ENCODE measurements at places on chromosomes 12 and 14.

GRCh38 chr12:1034243-1034642 lies 43.2 kb downstream of the ERC1 start:
- DNase-seq, result no peak

DNA sequence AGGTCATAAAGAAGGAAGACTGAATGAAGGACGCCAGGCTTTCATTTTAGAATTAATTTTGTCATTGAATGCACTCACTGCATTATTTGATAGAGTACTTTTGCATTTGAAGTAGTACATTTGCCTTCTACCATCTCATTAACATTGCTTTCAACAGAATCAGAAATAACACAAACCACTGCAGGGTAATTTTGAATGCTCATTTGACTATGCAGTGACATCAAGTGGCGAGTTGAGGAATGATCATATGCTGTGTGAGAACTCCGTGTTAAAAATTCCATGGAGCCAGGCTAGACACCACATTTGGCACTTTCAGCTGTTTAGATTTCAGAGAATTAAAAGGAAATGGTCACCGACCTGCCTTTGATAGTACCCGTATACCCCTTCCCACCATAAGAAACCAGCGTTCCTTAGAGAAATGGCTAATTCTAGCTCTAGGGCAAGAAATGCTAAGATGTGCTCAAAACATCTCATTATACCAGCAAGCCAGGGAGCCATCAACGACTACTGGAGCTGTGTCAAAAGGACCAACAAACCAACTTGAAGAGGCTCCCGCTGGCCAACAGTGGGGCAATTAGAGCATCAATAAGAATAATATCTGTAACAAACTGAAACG lies 16.5 kb downstream of the HEBP1 start:
- DNase-seq, result no peak

DNA sequence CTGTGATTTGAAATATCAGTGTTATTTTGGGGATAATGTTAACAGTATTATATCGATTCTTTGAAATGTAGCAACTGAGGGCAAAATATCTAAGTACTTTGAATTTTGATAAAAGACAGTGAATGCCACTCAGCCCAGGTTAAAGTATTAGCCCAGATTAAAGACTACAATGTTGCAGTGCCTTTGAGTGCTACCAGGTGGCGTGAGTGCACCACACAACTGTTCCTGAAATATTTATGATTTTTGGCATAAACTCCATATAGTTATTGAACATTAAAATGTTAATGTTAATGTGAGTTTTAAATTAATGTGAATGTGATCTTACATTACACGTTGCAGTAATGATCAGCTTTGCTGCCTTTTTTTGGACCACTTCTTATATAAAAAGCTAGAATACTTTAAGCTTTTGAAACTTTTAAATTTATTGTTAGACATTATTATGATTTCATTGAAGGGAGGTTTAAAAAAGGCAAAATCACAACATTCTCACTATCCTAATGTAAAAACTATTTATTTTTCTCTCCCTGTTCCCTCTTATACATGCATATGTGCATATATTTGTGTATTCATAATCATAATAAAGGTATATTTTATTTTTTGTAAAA lies 22.5 kb downstream of the MRPS35 start:
- DNase-seq, result no peak

DNA sequence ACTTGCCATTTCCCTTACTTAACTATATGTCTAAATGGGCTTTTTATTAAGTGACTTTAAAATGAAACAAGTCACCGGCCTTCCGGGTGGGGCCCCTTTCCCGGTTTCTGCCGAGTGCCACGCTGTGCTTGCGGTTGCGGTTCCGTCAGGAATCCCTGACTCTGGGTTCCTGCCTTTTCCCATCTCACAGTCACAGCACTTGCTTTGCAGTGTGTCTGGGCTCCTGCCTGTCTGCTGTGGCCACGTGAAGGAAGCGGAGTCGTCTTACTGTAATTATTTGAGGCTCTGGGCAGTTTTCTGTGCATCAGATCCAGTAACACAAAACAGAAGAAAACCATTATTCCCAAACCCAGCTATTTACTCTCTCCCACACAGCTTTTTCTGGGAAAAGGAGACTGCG lies 44.0 kb upstream of the FRMD6 start:
- no peak for DNase-seq

GRCh38 chr14:57502586-57503254 lies 9.1 kb upstream of the CCDC198 start:
- DNase-seq, result no peak

DNA sequence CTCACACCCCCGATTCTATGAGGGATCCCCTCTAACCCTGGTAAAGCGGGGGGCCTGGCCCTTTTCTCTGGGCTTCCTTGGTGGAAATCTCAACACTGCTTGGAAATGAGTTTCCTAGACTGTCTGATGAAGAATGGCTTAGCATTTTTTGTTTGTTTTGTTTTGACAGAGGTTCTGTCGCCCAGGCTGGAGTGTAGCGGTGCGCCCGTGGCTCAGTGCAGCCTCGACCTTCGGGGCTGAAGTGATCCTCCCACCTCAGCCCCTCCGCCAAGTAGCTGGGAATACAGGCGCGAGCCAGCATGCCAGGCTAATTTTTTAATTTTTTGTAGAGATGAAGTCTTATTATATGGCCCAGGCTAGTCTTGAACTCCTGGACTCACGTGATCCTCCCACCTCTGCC lies 30.3 kb downstream of the TC2N start:
- no peak for DNase-seq

GRCh38 chr14:92549105-92549858 lies 35.7 kb downstream of the RIN3 start:
- DNase-seq, result no peak

DNA sequence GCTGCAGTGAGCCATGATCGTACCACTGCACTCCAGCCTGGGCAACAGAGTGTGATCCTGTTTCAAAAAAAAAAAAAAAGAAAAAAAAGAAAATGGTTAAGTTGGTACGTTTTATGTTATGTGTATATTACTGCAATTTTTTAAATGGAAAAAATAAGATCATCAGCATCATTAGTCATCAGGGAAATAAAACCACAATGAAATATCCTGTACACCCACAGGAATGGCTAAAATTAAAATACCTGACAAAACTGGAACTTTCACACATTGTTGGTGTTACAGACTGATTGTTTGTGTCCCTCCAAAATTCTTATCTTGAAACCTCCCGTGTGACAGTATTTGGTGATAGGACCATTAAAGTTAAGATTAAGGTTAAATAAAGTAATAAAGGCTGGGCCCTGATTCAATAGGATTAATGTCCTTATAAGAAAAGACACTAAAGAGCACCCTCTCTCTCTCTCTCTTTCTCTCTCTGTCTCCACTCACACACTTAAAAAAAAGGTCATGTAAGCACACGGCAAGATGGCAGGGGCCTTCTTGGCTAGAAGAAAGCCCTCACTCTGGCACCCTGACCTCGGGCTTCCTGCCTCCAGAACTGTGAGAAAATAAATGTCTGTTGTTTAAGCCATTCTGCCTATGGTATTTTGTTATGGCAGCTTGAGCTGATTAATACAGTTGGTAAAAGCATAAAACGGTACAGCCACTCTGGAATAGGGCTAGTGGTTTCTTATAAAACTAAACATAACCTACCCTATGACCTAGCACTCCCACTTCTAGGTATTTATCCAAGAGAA lies 48.3 kb upstream of the ZFP36L1 start:
- no peak for DNase-seq

DNA sequence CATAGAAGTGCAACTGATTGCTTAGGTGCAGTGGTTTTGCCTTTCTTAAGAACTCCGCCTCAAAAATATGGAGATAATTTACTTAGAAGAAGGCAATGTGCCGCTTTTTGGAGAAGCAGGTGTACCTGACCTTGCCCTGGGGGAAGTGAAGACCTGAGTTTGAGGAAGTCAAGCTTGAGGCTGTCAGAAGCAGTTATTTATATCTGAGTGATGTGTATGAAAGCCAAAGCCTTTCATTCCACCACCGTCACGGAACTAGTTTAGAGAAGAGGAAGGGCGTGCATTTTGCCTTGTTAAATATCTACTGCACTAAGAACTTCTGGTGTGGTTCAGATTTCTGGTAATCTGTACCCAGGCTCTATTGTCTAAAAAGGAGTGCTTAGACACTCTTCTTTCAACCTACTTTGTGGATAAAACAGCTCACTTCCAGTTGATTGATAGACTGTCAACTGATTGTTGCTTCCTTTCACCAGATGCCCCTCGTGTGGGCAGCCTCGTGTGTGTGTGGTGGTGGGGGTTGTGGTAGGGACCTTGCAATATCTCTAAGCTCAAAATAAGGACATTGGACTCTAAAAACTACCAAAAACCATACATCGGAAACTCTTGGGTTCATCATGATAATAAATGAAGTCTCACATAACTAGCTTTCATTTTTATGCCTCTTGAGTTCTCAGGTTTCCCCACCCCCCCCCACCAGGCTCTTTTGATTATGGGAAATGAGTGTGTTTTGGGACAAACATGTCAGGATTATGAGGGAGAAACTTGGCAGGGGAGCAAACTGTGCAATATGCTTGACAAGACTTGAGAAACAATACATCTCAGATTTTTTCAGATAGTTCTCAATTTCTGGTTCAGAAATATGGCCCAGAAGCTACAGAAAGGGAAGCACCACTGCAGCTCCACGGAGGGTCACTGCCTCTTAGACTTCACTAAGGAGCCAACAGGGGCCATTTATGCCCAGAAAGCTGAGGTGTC lies 78.6 kb downstream of the ARF6 start:
- peak; percentile 30 for DNase-seq

- no peak for DNase-seq
These were observed 162.7 kb downstream of the FOXN3 start for GRCh38 chr14:89254166-89254909.

- no peak for DNase-seq
These were observed 7.8 kb downstream of the GALNT6 start for GRCh38 chr12:51383269-51383905.

DNA sequence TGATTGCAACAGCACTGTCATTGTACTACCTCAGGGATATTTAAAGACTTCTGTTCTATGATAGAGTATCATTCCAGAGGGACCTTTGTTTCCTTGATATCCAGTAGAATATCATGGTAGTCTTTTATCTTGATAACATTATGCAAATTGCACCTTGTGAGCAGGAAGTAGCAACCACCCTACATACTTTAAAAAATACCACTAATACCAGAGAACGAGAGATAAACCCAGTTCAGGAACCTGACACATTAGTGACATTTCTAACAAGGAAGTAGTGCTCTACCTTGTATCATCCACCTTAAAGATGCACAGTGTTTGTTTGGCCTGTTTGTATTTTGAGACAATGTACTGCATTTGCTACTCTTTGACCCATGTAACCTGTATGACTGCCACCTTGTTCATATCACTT lies 8.8 kb upstream of the MAP4K5 start:
- DNase-seq, result no peak

GRCh38 chr12:79547044-79547734 lies 143.6 kb downstream of the PAWR start:
- DNase-seq, result no peak

DNA sequence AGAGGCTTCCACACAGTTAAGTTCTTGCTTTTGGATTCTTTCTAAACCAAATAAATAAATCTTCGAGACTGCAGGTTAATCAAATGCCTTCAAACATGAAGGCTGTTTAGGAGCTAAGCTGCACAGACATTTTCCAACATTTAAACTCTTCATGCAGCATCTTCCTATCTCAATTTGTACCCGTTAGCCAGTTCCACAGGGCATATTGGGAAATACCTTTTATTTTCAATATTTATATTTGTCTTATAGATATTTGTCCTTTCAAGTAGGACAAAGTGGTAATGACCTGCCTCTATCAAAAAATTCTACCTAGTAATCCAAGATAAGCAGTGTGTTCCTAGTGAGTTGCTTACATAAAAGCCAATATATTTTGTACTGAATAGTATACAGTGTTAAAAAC lies 373.6 kb downstream of the DIO2 start:
- DNase-seq, result no peak

- no peak for DNase-seq
These were observed 991.6 kb upstream of the TMEM132C start for GRCh38 chr12:127275416-127275815.

DNA sequence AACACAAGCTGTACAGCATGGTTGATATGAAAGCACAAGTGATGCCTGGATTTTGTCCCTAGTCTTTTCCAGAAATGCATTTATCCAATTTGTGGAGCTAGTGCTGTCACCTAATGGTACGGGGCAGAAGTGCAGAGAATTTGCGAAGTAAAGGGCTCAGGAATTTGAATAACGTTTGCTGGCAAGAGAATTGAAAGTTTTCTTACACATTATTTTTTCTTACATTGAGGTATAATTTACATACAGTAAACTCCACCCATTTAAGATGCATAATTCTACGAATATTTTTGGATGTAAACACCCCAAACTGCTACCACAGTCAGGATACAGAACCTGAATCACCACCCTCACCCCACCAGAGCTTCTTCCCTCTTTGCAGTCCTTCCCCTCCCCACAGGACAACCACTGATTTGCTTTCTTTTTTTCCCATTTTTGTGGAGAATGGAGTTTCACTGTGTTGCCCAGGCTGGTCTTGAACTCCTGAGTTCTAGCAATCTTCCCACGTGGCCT lies 3.5 kb downstream of the AICDA start:
- DNase-seq, result no peak

DNA sequence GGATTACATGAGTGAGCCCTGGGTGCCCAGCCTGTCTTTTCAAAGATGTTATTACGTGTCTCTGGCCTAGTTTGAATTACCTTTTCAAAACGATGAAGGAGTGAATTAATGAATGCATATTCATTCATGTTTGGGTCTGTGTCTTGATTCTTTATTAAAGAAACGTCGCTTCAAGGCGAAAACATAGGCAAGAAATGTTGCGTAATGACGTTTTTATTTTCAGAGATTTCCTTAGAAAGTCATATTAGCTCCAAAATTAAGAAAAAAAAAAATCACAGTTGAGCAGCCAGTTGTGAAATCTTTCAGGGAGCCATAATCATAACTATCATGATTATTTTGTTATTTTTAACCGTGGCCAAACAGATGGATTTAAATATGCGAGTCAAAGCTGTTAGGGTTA lies 3.5 kb downstream of the PPFIBP1 start:
- DNase-seq, result no peak

GRCh38 chr14:24149302-24149969 lies 2.1 kb downstream of the RNF31 start:
- DNase-seq, result no peak

DNA sequence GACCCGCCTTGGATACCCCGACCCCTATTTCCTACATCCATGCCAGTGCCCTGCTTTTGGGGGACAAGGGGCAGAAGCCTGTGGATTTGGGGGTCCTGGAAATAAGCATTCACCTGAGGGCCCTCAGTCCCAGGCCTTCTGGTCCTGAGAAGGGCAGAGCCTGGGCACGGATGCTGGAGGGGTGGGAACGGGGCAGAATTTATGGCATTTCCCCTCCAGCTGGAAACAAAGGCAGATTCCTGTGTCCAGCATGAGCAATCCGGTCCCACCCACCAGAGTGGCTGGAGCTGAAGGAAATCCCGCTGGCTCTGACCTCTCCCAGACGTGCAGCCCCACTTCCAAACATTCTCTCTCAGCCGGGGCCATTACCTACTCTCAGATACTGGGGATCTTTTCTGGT lies 9.3 kb downstream of the ANKRD33 start:
- no peak for DNase-seq

GRCh38 chr12:93944911-93945310 lies 203.5 kb upstream of the PLXNC1 start:
- no peak for DNase-seq

- no peak for DNase-seq
These were observed at the start of gene PKP2 for GRCh38 chr12:32896432-32897280. Gene PKP2, minus strand, starts transcription at chr12:32896777. Its CDS starts 46 bp downstream, at chr12:32896731.

All from activated CD4-positive, alpha-beta T cell treated with anti-CD3 and anti-CD28 coated beads for 1 hour (primary cell).